Glutamatergic neuron (in vitro differentiated cells): ENCODE measurements at places on chromosomes 16 and 17.

DNA sequence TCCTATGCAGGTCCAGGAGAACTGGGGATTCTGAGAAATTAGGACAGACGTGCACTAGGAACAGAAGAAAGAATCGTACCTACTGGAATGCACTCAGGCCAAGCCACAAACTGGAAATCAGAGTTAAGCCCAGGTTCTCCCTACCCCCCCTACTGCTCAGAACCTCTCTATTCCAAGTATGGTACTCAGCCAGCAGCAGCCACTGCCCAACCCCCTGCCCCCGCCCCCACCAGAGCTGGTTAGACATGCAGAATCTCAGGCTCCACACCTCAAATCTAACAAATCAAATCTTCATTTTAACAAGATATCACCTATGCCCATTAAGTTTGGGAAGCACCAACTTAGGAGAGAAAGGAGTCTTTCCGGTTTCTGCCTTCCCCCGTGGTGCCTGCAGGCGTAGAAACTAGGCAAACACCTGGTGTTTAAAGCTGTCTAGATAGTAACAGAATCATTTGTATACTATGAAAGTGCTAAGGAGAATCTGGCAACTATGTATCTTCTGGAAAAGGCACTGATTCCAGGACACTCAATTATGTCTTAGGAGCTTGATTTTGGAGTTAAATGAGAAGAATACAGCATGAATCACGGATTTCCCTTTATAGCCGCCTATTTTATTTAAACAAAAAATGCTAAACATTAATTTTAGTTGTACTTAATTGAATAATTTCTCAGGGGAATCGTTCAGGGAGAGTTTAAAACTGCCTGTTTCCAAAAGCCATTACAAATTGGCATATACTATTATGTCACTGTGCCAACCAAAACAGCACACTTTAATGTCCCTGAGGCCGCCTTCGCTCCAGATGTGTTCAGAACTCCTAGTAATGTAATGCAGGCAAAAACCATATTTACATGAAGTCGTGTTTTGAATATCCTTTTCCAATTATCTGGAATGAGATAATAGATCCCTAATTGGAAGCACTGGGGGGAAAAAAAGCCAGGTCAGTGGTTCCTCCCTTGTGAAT is 166.5 kb downstream of the STX8 start:
- DNase-seq: no peak

DNA sequence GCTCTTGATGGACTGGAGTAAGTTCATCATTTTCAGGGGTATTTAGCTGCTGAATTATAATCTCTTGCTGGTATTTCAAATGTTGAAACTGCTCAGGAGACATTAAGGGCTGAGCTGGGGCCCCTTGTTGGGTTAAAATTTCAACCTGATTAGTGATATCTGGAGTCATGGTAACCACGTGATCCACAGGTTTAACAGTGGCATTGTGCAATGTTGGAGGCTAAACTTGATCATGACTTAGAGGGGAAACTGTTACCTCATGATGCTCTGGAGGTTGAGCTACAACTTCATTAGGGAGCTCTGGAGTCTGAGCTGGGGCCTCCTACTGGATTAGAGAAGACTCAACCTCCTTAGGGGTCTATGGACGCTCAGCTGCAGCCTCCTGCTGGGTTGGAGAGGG is 17.2 kb upstream of the MPP2 start:
- DNase-seq: no peak

DNA sequence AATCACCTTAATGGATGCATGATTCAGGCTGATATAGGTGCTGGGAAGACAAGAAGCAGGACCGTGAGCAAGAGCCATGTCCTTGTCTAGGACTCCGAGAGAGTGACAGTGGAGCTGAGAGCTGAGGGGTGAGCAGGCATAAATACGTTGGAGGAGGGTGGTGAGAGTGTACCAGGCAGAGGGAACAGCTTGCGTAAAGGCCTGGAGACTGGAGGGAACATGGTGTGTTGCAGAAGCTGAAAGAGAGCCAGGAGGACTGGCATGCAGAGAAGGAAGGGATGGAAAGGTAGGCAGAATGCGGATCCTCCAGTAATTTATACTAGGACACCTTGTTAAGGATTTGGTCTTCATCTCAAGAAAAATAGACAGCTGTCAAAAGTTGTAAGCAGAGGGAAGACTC is 653.2 kb downstream of the HS3ST4 start:
- no peak for DNase-seq

- no peak for DNase-seq
These were observed 1000.4 kb downstream of the CDH11 start for GRCh38 chr16:64121473-64121872.

GRCh38 chr16:30535106-30535776 is 583 bp upstream of the ZNF747 start:
- no peak for DNase-seq

- no peak for DNase-seq
These were observed 73.4 kb upstream of the BRD7 start for GRCh38 chr16:50442221-50442620.

GRCh38 chr16:74991268-74991592 is 6.3 kb upstream of the WDR59 start:
- no peak for DNase-seq

DNA sequence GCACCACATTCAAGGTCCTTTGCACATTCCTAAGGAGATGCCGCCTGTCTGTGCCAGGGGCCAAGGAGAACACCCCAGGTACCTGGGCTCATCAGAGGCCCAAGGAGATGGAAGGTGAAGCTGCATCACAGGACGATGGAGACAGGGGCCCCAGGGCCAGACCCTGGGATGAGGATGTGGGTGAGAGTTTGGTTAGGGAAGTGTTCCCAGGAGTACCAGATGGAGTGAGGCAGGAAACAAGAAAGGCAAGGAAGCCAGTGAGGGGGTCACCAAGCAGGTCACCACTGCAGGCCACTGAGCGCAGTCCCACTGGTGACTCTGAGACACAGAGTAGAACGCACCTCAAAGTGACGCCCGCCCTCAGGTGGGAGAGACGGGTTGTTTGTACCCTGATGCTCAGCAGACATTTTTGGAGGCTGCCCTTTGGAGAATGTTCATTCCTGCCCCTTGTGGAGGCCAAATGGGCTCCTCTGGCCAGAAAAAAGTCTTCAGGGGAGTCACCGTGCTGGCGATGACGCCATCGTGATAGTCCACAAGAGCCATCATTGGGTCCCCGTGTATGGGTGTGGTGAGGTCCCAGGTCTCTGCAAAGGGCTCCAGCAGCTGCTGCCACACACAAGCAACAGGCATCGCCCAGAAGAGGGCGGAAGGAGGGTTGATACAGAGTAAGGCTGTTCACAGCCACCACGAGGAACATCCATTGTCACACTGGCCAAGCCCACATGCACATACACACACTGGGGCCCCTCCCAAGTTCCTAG is 57.5 kb downstream of the BEAN1 start:
- no peak for DNase-seq

DNA sequence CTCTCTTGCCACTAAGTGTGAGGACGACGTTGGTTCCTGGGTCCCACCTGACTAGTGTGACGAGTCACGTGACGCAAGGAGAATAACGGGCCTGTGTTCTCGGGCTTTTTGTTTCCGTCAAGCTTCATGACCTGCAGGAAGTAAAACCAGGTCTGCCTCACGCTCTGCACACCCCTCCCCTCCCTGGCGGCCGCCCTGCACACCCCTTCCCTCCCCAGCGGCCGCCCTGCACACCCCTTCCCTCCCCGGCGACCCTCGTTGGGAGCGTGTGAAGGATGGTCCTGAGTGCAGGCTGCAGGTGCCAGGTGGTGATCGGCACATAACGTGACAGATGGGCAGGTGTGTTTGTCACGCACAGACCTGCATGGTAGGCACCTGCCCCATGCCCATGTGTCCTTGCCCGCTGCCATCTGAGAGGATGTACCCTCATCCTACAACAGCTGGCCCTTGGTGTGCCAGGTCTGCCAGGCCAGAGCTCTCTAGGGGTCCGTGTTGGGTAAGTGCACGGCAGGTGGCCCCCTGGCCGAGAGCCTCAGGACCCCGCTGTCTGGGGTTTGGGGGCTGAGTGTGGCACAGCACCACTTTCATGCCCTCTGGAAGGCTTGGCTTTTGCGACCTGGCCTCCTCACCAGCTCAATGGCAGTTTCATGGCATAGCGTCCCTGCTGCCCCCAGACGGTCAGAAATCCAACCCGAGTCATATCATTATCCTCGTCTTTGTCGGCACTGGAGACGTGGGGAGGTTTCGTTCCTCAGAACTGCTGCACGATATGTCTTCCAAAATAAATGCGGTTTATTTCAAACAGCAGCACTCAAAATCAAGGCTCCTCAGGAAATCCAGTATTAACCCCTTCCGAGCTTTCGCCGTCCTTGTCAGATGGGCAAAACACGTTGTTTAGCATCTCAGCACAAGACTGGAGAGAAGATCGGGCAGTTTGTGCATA is 191.8 kb upstream of the CHMP6 start:
- DNase-seq: no peak

GRCh38 chr17:902463-902862 is 77.1 kb downstream of the NXN start:
- no peak for DNase-seq

DNA sequence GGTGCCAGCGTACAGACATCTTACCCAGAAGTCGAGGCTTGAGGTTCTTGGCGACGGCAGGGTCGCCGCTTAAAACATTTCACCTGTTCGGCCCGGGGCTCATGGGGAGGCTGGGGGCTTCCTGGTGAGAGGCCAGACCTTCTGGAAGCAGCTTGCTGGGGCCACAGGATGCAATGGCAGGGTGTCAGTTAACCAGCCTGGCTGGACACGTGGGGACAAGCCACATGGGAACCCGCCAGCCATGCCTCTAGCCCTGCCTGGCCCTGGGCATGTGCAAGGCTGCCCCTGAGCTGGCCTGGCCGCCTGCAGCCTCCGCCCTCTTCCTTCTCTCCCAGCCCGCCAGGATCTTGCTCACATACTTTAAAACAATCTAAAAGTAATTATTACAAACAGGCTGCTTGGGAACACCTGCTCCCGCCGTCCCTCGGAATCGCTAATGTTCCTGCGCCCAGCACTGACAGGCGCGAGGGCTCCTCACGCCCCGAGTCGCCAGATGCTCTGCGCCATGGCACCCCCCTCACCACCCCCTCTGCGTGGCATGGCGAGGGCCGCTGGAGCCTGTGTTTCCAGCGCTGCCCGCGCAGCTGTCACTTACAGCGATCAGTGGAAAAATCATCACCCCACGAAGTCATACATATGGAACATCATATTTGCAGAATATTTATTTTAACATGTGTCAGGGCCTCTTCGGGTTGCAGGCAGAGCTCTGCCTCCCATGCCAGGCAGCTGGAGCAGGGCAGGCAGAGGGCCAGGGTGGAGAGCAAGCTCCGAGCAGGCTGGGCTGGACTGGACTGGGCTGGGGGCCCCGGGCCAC is 188.7 kb upstream of the GSE1 start:
- peak; percentile 36 for DNase-seq

DNA sequence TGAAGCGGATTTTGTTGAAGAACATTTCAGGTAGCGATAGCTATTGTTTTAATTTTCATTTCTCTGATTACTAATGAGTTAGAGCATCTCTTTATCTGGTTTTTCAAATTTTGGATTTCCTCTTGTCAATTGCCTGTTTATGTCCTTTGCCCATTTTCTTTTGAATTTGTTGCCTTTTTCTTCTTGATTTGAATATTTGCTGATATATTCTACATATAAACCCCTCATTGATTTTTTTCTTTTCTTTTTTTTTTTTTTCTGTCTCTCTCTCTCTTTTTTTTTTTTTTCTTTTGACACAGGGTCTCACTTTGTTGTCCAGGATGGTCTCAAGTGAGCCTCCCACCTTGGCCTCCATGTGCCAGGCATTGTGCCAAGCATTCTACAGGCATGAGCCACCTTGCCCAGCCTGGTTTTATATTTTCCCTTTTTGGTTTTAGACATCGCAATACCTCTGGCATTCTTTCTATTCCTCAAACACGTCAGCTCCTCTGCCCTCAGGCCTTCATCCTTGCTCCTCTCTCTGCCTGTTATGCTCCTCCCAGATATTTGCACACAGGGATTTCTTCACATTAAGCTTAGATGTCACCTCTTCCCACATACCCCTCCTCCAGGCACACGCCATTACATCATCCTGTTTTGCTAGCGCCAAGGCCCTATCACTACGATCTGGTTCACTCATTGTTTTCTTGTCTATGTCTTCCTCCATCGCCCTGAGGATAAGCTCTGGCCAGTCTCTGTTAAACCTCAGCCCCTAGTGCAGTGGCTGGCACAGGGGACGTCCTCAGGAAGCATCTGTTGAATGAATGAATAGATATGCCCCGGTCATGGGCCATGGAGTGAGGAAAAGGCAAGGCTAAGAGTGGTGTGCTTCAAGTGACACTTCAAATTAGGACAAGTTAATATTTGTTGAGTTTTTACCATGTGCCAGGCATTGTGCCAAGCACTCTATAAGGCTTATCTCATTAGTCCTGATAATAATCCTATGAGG is 8.6 kb downstream of the SARM1 start:
- DNase-seq: no peak

DNA sequence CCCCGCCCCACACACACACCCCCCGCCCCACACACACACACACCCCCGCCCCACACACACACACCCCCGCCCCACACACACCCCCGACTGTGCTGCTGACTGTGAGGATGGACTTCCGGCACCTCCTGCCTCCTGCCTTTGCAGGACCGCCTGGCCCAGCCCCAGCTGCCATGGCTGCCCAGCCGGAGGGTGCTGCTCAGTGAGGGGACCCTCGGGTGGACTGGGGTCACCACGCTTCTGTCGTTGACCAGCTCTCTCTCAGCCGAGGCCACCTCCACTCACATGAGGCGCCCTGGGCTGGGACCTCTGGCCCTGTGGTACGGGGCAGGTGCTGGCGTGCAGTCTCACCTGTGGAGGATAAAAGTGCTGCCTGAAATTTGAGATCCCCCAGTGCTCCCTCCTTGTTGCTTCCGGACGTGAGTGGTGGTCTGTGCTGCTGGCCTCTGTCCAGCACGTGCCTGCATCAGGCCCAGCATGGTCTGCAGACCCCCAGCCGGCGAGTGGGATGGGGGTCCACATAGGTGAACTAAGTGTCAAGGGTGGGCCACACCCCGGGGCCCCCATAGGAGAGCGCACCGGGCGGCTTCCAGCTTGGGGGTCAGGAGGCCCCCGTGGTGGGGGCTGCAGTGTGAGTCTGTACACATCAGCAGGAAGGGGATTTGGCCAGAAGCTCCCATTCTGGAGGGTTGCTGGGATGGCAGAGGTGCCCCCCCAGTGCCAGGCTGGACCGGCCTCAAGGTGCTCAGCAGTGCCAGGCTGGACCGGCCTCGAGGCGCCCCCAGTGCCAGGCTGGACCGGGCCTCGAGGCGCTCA is 11.2 kb downstream of the METRNL start:
- DNase-seq: no peak
